ENCODE measurements at places on chromosomes 2 and 18.

DNA sequence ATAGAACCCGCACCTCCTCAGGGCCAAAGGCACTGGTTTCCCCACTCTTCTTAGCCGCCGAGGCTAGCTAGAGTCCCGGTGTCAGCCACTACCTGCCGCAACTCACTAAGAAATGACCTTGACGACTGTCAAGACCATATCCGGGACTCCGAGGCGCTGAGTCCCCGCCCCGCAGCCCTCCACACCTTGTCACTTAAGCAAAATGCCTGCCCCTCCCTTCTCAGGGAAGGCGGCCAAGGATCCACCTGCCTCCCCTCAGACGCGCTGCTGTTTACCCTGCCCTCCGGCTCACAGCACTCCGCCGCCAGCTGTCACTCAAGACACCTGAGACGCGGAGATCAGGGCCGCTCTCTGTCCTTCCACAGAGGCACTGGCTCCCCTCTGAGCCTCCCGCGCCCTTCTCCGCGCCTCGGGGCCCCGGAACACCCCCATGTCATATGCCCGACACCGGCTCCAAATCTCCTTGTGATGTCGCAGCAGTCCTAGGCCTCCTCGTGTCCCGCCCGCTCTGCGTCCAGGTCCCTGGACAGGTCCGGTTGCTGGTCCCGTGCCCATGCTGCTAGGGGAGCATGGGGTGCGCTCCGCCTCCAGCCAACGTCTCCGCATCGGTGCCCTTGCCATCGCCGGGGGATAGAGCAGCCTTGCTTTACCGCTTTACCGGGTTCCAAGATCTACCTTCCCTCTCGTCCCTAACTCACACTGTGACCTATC lies 32.5 kb upstream of the REG3G start:
- DNase-seq = no peak

- DNase-seq = no peak
Measured at GRCh38 chr18:45412577-45412976, 202.7 kb upstream of the SLC14A2 start.

GRCh38 chr2:131413148-131413747 lies 49.3 kb upstream of the RAB6D start:
- DNase-seq = no peak

DNA sequence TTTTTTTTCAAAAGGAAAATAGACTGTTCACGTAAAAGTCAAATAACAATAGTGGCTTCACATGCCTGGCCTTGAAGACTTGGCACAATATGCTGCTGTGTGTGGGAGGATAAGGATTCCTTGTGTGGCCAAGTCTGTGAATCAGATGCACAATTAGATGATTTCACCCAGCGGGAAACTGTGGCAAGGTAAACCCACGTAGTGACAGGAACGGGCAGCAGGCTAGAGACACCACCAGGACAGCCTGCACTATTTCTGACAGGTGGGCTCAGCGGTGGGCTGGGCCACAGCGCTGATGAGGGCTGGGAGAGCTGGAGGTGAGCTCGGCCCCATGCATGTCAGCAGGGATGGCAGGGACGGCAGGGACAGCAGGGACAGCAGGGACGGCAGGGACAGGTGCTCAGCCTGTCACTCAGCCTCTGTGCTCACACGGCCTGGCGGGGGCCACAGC lies 21.6 kb downstream of the SNORC start:
- DNase-seq = no peak

DNA sequence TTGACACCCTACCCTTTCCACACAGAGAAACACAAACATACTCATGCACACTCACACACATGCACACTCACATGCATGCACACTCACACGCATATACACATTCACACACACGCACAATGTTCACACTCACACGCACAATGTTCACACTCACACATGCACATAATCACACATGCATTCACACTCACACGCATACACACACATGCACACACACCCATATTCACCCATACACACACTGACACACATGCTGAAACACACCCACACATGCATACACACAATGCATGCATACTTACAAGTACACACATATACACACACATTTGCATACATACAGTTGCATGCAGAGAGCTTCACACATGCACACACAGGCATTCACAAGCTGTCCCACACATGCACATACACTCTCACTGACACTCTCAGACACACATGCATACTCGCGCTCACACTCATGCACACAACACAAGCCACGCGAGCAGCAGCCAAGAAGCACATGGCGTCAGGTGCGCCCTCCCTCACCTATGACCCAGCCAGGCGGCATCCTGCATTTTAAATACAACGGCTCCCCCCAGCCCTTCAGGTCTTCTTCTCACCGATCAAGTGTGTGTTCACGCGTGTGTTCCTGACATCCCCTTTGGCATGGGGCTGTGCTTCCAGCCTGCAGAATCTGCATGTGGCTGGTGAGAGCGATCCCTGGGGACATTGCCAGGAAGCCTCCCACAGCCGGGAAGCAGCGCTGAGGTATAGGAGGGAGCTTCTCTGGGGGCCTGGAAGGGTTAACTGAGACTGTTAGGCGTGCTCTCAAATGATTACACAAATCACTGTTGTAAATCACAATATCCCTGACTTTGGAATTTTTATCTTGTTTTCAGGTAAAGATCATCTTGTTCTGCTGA lies 195.1 kb downstream of the RTP5 start:
- DNase-seq = no peak

DNA sequence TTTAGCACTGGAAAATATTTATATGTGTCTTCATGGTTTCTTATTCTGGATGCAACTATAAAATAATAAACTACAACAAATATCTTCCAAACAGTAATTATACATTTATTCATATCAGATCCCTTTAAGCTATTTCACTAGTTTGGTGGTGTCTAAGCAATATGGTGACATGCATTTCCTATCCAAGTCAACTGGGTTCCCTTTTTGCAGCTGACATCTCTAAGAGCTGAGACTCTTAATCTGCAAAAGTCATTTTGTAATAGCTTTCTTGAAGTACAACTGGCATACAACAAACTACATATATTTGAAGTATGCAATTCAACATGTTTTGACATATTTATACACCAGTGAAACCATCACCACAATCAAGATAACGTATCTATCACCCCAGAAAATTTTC lies 59.9 kb upstream of the SLC1A4 start:
- no peak for DNase-seq

GRCh38 chr2:152483276-152484063 lies 148.5 kb downstream of the FMNL2 start:
- no peak for DNase-seq

- DNase-seq = no peak
Measured at GRCh38 chr2:215851082-215851481, 162.3 kb downstream of the MREG start.

DNA sequence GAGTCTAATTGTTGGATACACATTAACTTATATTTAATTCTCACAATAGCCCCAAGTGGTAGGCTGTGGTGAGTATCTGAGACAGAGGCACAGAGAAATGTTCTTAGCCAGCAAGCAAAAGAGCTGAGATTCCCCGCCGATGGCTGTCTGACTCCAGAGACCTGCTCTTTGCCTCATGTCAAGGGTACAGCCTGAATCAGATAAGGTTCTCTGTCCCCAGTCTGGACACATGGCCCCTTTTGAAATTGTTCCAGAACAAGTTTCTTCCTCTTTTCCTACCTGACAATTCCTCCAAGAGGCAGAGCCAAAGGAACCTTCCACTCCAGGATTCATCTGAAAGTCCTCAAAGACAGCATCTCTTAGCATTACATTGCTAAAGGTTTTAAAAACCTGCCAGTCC lies 512.9 kb upstream of the TNP1 start:
- DNase-seq = no peak

DNA sequence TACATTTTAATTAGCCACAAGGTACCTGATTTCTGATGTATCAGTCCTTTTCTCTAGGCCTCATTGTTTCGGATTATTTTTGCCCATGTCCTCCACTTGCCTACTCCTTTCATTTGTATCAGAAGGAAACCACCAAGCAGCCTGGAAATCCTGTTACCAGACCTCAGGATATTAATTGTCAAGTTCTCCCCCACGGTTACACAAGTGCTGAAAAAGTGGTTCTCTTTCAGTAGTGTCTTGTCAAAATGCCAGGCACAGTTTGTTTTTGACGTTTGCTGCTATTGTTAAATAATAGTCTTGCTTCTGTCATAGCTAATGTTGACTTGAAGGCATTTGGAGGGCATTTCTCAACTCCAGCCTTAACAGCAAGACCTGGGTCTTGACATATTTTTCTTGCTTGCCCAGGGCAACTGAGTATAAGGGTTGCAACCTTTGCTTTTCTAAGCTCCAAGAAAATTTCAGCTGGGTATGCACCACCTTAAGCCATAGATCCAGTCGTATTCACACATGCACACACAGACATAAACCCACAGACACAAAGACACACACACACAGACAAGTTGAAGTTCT lies 31.0 kb downstream of the INSIG2 start:
- no peak for DNase-seq

- no peak for DNase-seq
Measured at GRCh38 chr2:148726228-148726627, 81.7 kb downstream of the EPC2 start.

GRCh38 chr2:237480988-237481525 lies 6.0 kb upstream of the MLPH start:
- DNase-seq = no peak
